Thoracic aorta (tissue), 2 donors: ENCODE measurements at places on chromosomes 6 and 20. TPM values are rescaled to one million over a fixed set of nuclear protein-coding genes. Genes with fewer than 3 reads are reported as not detected.
A peak's percentile ranks its signal among the peaks of the same experiment; 100 is the strongest.

Gene TCP11
- not detected for total RNA-seq

Gene EMILIN3
- total RNA-seq: 0.27 TPM

Gene GTF3C6
- 18.0 TPM for total RNA-seq

Gene TULP4
- 75.5 TPM for total RNA-seq

Gene IP6K3
- total RNA-seq: 0.56 TPM

Gene ARFGEF3
- 1.4 TPM for total RNA-seq

Gene SLC35B2
- 33.3 TPM for total RNA-seq

Gene HSPA1L
- 1.2 TPM for total RNA-seq

Gene BPIFB1
- not detected for total RNA-seq

Gene PSORS1C1
- 6.8 TPM for total RNA-seq

DNA sequence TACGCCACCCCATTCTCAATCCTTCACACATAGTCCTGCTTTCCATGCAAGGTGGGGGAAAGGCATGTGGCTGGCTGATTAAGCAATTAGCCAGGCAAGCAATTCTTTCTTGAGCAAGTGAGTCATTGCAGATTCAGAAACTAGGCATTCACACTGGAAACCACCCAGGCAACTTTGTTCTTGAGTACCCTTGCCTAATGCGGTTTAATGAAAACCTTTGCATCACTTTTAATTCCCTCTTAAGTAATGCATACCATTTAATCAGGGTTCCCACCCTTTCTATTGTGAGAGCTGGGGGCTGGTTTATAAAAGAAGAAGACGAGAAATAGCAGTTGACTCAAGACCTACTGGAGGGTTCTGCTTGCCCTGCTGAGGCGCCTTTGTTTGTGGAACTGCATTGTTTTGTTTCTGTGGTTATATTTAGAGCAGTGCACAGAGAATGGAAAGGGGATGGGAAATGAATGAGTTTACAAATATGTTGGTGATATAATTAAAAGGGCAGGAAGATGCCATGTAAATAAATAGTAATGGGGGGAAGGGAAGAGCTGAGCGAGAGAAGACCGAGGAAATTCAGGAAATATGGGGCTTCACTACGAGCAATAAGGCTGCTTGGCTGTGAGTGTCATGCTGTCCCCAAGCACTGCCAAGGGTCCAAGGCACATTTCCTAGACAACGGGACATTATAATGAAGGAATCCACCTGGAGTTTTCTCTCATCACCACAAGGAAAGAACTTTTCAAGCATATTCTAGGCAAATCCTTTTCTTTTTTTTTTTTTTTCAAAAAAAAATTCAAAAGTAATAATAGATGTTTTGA lies 48.8 kb upstream of the TSHZ2 start:
- no peak overlapping the region for H3K27ac ChIP-seq
- no peaks in the 10 kb centered on the region for H3K36me3 ChIP-seq
- H3K4me3 ChIP-seq: no peak overlapping the region
- DNase-seq: no peak
- no peaks in the 10 kb centered on the region for H3K4me1 ChIP-seq

- no peak overlapping the region for H3K4me3 ChIP-seq
- no peaks in the 10 kb centered on the region for H3K4me1 ChIP-seq
- H3K27me3 ChIP-seq: no peaks in the 10 kb centered on the region
Measured at GRCh38 chr6:40176152-40176551, 241.9 kb upstream of the MOCS1 start.

GRCh38 chr20:33724439-33725094 lies 4.5 kb upstream of the PXMP4 start:
- H3K27ac ChIP-seq: no peak overlapping the region
- no peak overlapping the region for H3K4me3 ChIP-seq

DNA sequence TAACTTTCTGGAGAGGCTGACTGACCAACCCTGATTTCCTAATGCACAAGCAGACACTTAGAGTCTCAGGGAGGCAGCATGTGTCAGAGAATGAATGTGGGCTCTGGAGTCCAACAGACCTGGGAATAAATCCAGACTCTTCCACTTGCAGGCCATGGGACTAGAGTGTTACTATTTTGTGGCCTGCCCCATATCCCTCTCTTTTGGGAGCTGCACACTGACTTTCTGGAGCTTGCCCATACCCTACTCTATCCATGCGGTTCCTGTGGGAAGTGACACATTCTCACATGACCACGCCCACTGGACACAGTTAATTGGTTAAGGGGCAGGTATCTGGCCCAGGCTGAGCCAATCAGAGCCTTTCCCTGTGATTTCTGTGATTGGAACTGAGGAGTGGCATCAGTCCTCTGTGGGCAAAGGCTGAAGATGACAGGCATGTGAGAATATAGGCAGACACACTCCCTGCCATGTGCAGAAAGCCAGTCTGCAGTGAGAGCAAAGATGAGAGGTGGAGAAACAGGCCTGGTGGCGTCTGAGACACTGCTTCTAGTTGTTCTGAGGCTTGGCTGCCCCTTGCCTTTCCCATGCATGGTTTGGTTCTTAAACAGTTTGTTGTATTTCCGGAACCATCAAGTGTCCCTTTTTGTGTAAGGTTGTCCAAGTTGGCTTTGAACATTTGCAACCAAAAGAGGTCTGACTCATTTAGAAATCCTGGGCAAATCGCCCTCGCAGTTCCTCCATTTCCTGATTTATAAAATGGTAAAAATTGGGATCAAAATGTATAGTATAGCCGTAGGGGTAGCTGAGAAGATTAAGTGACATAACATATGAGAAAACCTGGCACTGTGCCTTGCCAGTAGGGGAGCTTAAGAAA lies 125.6 kb downstream of the CDC5L start:
- no peak overlapping the region for H3K27ac ChIP-seq
- H3K4me3 ChIP-seq: no peak overlapping the region
- H3K27me3 ChIP-seq: no peaks in the 10 kb centered on the region

DNA sequence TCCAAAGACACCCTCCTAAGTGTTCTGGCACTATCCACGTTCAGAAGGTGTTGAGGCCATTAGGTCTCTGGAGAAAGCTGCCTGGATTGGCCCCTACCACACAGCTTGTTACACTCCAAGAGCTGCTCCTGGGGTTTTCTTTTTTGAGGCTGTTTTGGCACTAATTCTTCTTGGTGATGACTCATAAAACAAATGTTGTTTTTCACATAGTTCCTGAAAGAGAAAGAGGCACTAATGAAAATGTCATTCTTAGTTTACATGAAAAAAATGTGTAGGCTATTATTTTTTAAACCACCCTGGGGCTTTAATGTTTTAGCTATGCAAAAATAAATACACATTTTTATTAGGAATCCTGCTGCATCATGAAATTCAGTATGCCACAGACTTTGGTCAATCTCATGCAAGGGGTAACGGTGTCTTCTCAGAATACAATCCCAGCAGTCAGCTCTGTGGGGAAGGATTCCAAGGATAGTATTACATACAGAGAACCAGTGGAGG lies 38.1 kb downstream of the TBPL1 start:
- peaks cover 22% of the 10 kb centered on the region for H3K4me1 ChIP-seq
- H3K4me3 ChIP-seq: peak overlapping the region; percentile 4
- H3K27ac ChIP-seq: peak overlapping the region; percentile 49
- no peak for DNase-seq
- H3K36me3 ChIP-seq: no peaks in the 10 kb centered on the region

GRCh38 chr20:49850463-49851230 lies 38.0 kb downstream of the SLC9A8 start:
- H3K36me3 ChIP-seq: peaks cover 14% of the 10 kb centered on the region
- H3K4me3 ChIP-seq: no peak overlapping the region
- no peaks in the 10 kb centered on the region for H3K27me3 ChIP-seq

- peaks cover 22% of the 10 kb centered on the region for H3K4me1 ChIP-seq
- H3K4me3 ChIP-seq: no peak overlapping the region
- no peaks in the 10 kb centered on the region for H3K27me3 ChIP-seq
- no peak overlapping the region for H3K27ac ChIP-seq
Measured at GRCh38 chr6:133995296-133995695, 42.3 kb downstream of the TBPL1 start.

GRCh38 chr20:48374991-48375595 lies 452.7 kb downstream of the PREX1 start:
- no peaks in the 10 kb centered on the region for H3K27me3 ChIP-seq
- H3K4me3 ChIP-seq: no peak overlapping the region
- no peaks in the 10 kb centered on the region for H3K36me3 ChIP-seq
- no peaks in the 10 kb centered on the region for H3K4me1 ChIP-seq
